Activated CD4-positive, alpha-beta T cell treated with anti-CD3 and anti-CD28 coated beads for 1 hour (primary cell): ENCODE measurements at places on chromosomes 7 and 10.

DNA sequence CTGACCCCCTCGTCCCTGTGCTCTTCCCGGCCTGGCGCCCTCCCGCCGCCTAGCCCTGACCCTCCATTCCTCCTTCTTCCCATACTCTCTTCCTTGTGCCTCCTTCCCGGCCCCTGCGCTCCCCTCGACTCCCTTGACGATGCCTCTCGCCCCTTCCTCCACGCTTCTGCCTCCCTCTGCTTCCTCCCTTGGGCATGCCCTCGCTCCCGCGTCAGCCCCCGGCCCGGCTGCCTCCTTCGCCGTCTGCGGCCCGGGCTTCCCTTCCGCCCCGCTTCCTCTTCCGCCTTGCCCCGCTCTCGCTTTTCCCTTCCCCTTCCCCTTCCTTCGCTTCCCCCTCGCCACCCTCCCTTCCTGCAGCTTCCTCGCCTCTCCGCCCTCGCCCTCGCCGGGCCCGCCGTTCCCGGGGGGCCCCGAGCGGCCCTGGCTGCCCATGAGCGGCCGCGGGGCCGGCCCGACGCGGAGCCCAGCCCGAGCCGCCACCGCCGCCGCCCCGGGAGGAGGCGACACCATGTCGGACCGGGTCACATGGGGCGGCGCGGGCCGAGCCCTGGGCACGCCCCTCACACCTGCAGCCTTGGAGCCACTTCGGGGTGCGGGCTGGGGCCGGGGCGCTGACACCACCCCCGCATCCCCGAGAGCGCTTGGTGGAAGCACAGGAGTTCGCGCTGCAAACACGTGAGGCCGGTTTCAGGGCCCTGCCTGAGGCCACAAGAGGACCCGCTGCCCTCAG lies at the start of gene FBXW4:
TSS of gene FBXW4 (minus strand) at position 497 of the 730 bp plus-strand sequence. CDS start at position 432, 65 bp downstream.
- peak; percentile 59 for DNase-seq

- no peak for DNase-seq
Observed at GRCh38 chr7:138935465-138936011, 45.7 kb downstream of the KIAA1549 start.

- no peak for DNase-seq
Observed at GRCh38 chr10:6064119-6064518, 2.0 kb upstream of the IL2RA start.

- no peak for DNase-seq
Observed at GRCh38 chr7:73423519-73424488, 9.8 kb upstream of the FZD9 start.

- no peak for DNase-seq
Observed at GRCh38 chr7:117775801-117776200, 97.4 kb downstream of the CTTNBP2 start.

DNA sequence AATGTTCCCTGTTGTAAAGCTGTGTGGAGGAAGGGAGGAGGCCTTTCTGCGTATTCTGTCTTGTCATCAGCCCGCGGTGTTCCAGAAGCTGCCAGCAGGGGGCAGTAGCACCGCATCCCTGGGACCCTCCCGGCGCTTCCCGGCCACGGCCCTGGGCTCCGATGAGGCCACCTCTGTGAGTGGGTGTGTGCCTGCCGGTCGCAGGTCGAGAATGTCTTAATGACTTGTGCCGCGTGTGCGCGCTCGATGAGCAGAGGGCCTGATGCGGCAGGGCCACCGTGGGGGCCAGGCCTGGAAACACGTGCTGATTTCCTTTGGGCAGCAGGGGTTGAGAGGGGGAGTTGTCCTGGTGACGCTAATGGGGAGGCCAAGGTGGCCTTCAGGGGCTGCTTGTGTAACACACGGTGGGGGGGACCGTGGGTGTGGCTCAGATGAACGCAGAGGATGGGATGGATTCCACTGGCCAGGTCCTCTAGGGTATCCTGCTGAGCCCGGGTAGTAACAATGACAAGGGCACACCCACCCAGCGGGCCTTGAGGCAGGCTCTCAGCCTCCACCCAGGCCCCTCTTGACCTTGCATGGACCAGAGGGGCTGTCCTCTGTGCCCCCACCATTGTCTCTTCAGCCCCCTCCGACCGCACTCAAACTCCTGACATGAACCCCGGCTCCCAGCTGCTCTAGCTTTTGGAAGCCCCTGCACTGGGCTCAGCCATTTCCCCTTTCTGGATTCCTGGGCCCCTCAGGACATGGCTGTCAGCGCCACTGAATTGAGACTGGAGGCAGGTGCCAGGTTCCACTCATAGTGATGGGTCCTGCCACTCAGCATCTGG lies 135.9 kb upstream of the PODXL start:
- DNase-seq: no peak

DNA sequence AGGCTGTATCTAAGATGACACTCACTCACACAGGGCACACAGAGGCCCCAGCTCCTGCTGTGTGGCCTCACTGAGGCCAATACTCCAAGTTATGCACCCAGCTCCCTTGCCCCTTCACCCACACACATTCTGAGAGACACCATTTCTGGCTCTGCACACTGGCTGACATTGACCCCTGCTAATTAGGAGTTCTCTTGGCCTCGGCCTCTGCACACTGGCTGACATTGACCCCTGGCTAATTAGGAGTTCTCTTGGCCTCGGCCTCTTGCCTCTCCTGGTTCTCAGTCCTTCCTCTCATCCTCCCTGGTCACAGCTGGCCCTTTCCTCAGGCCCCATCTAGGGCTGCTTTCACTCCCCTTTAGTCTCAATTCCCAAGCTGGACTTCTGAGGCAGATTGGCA lies 97.3 kb downstream of the GRID1 start:
- DNase-seq: no peak

- DNase-seq: no peak
Observed at GRCh38 chr7:30148951-30149459, 14.2 kb downstream of the MTURN start.

DNA sequence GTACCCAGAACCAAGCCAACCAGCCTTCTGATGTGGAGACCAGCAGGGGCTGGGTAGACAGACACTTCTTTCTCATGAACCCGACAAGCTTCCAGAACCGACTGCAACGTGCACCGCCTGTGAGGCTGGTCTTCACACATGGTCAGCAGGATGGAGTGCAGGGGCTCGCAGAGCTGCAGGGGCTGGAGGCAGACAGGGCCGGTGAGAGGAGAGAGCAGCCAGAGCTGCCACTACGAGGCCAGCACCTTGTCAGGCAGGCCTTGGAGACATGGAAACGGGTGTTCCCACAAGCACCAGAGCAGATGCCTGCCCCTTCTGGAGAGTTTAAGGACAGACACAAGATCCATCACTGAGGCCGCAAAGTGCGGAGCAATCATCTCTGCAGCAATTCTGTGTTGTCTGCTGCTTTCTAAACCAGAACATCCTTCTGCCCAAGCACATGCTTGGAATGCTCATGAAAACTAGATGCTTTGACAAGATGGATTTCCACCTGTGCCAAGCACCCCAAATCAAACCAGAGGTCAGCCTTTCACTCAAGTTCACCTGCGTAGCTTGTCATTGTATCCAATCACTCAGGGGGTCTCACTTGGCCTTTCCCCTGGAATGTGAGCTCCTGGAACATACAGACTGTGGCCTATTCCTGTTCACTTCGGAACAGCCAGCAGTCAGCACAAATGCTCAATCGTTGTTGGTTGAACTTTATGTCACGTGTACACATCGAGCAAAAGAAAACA lies 32.2 kb downstream of the FRMPD2 start:
- no peak for DNase-seq

GRCh38 chr7:136652635-136653370 lies 215.6 kb upstream of the CHRM2 start:
- DNase-seq: no peak

DNA sequence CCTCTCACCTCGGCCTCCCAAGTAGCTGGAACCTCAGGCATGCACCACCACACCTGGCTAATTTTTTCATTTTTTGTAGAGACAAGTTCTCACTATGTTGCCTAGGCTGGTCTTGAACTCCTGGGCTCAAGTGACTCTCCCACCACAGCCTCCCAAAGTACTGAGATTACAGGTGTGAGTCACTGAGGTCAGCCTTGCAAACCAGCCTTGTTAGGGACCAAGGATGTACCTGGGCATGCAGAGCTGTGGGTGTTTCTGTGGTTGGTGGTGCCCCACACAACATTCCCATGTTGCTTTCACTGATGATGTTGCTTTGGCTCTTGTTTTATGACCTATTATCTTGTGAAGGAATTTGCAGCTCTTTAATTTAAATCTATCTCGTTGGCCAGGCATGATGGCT lies 54.8 kb downstream of the OTUD1 start:
- DNase-seq: no peak

DNA sequence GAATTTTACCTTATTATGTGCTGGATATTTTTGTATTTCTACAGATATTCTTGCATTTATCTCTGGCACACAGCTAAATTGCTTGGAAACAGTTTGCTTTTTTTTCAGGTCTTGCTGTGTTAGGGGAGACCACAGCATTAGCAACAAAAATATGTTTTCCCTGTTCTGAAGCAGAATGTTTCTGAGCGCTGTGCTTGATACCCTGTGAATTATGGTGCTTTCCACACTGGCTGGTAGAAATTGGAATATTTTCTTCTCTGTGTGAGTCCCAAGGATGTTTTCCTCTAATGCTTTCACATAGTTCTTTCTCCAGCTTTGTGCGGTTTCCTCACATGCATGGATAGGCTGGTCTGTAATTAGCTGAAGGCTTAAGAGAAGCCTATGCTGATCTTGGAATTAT lies 651.6 kb upstream of the IGFBP3 start:
- no peak for DNase-seq

DNA sequence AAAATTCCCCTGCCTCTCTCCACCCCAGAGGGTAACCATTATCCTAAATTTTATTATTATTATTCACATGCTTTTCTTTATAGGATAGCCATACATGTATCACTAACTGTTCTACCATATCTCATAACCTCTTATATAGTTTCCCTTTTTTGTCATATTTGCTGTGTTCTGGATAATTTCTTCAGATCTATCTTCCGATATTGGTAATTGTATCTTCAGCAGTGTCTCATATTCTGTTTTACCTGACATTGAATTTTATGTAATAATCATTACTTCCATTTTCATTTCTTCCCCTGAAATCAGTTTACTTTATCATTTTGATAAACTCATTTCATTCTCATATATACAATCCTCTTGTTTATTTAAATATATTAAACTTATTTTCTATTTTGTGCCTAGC lies 273.5 kb downstream of the ADK start:
- no peak for DNase-seq

DNA sequence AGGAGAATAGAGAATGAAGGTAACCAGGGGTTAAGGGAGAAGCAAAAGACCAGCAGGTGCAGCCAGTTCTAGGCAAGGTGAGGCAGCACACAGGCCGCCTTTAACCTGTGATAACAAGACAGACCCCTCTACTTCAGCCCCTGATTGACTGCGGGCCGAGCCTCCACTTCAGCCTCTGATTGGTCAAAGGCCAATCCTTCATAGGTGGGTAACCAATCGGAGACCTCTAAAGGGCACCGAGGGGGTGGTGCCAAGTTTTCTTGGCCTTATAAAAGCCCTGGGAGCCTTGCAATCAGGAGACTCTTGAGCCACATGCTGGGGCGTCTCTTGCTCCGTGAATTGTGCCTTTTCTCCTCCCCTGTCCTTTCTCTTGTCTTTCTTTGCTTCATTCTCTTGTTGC lies 98.8 kb downstream of the ELFN1 start:
- DNase-seq: no peak

DNA sequence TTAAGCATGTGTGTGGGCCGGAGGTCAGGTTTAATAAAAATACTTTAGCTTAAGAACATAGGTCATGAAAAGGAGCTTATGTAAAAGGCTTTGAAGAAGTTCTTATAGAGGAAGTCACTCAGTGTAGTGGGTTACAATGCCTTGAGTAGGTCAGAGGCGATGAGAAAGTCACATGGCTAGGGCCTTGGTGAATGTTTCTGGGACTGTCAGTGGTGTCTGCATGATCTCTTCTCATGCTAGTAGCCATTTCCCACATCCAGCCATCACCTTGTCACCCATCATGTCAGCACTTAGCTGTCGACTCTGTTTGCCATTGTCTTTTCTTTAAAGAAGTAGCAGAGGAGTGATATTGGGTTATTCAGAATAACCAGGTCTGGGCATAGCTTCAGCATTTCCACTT lies 236.6 kb downstream of the CDK14 start:
- no peak for DNase-seq

- DNase-seq: no peak
Observed at GRCh38 chr7:88480271-88480670, 173.6 kb upstream of the STEAP4 start.

- no peak for DNase-seq
Observed at GRCh38 chr7:134935701-134936100, 50.6 kb upstream of the AGBL3 start.

DNA sequence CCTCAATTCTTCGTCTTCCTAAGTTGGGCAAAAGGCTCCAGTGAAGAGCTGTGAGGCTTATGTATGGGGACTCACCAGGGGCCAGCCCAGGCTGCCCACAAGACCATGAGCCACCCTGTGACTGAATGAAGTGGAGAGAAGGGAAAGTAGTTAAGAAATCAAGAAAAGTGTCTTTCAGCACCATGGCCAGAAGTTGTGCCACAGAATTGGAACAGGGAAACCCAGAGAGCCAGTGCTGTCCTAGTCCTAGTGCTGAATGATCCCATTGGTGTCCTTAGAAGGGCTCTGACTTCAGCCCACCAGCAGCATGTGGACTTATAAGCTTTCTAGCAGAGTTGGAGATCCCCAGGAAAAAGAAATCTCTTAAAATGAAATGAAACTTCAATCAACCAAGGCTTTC lies 37.0 kb upstream of the CCSER2 start:
- no peak for DNase-seq

GRCh38 chr7:128453836-128454804 lies 1.6 kb upstream of the HILPDA start:
- no peak for DNase-seq

GRCh38 chr10:43299579-43299978 lies 32.7 kb upstream of the RASGEF1A start:
- DNase-seq: no peak

DNA sequence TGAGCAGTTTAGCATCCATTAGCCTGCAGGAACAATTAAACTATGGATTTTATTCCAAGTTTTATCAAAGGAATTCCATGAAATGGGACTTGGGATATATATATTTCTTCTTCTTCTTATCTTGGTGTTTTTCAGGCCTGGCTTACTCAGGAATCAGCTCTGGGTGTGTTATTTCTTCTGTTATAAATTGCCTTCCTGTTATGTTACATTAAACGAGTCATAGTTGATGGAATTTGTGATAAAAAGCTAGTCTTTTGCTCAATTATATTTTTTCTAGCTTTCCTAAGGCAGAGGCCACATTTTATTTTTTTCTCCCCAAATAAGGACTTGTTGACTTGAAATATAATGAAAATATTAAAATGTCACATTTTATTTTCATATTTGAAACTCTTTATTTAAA lies 141.3 kb downstream of the EPC1 start:
- DNase-seq: no peak
